ENCODE measurements at places on chromosomes 7 and 10.

GRCh38 chr7:143374561-143374960 lies 6.6 kb upstream of the ZYX start:
- no peak for DNase-seq

DNA sequence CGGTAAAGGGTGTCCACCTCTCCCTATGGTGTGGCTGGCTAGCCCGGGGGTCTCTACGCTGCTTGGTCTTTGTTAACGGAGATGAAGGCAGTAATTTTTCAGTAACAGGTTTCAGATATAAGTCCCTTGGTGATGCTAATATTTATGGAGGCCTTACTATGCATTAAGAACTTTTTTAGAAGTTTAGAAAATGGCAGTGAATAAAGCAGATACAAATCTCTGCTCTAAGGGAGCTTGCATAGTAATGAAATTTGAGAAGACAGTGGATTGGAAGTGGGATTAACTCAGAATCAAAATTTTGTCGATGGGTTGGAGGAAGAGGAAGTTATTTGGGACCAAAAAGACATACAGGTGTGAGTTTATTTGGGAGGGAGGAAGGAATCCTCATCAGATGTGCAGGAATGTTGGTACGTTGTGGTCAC lies 445 bp downstream of the SSBP1 start:
- no peak for DNase-seq

DNA sequence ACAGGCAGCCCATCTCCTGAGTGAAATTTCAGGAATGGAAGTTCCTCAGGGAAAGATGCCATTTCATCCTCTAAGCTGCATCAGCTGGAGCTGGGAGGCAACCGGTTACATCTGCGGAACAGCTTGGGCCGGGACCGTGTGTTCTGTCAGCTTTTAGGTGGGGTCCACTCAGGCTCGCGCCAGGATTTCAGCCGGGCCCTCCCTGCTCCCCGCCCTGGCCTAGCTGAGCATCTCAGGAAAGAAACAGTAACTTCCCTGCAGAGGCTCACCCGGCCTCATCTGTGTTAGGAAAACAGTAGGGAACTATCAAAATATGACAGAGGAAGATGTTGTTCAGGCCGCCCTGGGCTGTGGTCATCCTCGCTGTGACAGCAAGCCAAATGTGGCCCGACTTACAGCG lies 110.4 kb downstream of the TRIL start:
- DNase-seq: peak; percentile 58

DNA sequence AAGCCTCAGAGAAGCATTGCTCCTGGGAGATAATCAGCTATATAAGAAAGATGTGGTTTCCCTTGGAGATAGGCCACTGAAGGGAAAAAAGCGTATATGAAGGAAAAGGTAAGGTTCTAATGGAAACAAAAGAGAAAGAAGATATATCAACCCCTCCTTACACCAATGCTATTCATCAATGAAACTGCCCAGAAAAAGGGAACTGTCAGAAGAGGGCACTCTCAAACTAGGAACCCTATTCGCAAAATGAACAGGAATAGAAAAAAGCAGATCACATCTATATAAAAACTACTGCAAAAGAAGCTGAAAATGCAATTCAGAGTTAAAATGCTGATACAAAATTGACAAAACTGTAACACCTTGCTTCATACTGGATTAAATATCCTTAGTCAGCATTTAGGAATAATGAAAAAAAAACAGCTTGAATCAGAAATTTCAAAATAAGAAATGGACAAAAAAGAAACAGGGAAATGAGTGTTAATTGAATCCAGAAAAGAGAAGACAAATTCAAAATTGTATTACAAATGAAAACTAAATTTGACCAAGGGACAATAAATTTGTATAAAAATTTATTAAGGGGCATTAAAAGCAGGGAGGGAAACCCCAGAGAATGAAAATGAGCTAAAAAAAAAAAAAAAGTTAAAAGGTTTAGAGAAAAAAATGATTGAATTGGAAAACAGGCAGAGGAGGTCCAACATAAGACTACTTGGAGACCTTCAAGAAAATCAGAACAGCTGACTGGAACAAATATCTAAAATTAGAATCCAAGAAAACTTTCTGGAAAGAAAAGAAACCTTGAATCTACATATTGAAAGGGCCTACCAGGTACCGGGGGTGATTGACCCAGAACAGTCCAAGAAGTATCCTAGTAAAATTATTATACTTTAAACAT lies 17.9 kb downstream of the NHLRC2 start:
- no peak for DNase-seq

DNA sequence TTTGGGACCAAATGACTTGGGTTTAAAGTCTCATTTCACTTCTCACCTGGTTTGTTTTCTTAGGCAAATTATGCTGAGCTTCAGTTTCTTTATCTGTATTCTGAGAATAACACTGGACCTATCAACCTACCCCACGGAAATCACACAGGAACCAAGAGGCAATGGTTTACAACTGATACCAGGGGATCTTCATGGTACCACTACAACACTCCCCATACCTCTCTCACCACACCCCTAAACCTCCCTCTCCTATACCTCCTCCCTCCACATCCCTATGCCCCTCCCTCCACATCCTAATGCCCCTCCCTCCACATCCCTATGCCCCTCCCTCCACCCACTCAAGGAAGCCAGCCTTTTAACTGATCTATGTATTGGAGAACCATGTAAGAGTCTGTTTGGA lies 9.9 kb downstream of the FAM204A start:
- no peak for DNase-seq

GRCh38 chr10:117626228-117626627 lies 83.7 kb downstream of the EMX2 start:
- DNase-seq: no peak

All from sciatic nerve (tissue), 2 donors.